ENCODE measurements at places on chromosomes 1 and 21. TPM values are rescaled to one million over a fixed set of nuclear protein-coding genes. Genes with fewer than 3 reads are reported as not detected.

DNA sequence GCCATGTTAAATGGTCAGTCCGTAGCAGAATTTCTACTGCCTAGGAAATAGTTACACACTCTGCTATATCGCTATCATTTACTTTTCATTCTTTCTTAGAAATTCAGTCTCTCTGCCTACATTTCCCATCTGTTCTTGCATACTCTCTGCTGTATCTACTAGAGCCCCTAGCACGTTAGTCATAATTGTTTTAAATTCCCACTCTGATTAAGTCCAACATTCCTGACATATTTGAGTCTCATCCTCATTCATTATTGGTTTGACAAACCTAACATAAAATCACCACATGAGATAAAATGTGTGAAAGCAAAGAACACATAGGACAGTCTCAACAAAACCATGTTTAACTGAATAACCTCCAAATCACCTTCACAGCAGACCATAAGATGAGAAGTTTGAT lies 513.6 kb downstream of the PLPP3 start:
- DNase-seq, result no peak

GRCh38 chr1:214899908-214900460 lies 182.6 kb upstream of the KCNK2 start:
- no peak for DNase-seq

DNA sequence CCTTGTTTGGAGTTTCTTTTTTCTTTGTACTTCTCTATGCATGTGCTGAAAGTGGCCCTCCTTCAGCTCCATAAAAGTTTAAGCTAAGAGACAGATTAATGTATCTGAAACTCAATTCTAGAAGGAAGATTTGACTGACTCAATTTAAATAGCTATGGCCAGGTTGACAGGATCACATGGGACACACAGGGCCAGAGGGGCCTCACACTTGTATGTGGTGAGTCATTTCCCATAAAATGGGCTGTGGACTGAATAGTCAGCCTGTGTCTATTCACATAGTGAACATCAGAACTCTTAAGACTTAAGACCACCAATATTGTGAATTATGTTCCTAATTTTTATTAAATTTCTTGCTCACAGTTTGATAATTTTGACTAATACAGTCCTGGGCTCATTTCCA lies 45.7 kb upstream of the DEPDC1 start:
- DNase-seq, result no peak

GRCh38 chr21:40158366-40158765 lies 291.1 kb downstream of the PCP4 start:
- no peak for DNase-seq

- DNase-seq, result no peak
These were observed 27.2 kb downstream of the IRF2BP2 start for GRCh38 chr1:234582681-234583301.

GRCh38 chr1:193190096-193190744 lies 3.8 kb upstream of the B3GALT2 start:
- no peak for DNase-seq

- DNase-seq, result no peak
These were observed 5.6 kb upstream of the GPR25 start for GRCh38 chr1:200867018-200867811.

DNA sequence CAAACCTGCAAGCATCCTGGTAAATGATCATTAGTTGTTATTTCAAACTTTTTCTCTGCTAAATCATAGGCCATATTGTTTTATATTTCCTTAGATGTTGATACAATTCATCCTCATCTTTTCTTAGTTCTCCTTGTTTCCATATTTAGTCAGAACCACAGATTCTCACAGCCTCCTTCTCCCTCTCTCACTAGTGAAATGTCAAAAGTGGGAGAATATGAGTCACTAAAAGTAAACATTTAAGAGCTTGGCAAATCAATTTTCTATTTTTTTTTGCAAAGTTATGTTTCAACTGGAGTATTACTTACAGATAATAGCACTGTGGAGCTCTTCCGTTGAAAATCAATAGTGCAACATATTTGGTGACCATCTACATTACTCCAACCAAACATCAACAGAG lies 308.8 kb downstream of the COL11A1 start:
- no peak for DNase-seq

- peak; percentile 78 for DNase-seq
These were observed at the start of gene SOX13 for GRCh38 chr1:204072931-204073836. SOX13 (plus strand) TSS chr1:204073115; CDS start chr1:204112916, 39,801 bp downstream.

DNA sequence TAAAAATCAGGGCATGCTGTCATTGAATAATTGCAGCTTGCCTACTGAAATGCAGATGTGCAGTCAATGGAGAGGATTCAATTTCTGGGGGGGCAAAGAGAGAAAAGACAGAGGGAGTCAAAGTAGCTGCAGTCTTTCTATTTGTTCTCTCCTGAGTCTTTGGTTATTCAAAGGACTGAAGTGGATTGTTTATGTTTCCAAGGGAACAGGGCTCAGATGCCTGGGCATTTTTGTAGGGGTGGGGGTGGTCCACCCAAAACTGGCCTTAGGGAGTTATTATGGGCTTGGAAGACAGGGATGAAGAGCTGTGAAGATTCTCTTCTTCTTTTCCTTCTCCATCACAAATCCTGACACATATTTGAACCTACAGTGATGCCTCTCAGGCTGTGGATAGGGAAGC lies 408.8 kb upstream of the DAB1 start:
- DNase-seq, result no peak

- DNase-seq, result no peak
These were observed 27.2 kb upstream of the SLC22A15 start for GRCh38 chr1:115949156-115949555.

DNA sequence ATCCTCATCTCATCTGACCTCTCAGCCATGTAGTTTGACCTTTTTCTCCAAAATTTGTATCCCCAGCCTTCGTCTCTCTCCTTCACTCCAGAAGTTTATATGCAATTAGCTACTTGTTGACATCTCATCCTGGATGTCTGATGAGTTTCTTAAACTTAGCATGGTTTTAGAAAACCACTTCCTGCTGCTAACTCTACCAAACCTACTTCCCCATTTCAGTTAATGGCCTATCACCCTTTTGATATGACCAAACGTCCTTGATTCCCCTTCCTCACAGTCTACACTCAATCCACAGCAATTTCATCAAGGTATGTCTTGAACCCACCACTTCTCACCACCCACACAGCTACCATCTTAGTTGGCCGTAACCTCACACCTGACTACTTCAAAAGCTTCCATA lies 121.9 kb downstream of the LRRC40 start:
- no peak for DNase-seq

- no peak for DNase-seq
These were observed 14.5 kb downstream of the GNG12 start for GRCh38 chr1:67818725-67819301.

- peak; percentile 3 for DNase-seq
These were observed 8.4 kb upstream of the COL18A1 start for GRCh38 chr21:45396620-45396995.

DNA sequence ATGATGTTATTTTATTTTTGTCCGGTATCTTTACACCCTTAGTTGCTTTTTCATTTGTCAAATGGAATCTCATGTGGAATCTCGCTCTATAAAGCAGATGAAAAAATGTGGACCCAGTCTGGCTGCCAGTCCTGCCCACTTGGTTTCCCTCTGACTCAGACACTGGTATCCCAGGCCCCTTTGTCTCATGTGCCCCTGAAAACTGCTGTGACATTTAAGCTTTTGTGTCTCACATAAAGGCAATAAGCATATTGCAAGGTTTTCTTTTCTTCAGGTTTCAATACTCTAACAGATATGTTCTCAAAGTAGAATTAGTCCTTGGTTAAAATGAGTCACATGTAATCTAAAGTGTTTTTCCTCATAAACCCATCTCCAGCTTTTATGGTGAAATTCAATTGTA lies 183.3 kb downstream of the ST6GALNAC3 start:
- no peak for DNase-seq

GRCh38 chr1:204190212-204191211 lies 5.8 kb downstream of the KISS1 start:
- DNase-seq, result peak; percentile 67

DNA sequence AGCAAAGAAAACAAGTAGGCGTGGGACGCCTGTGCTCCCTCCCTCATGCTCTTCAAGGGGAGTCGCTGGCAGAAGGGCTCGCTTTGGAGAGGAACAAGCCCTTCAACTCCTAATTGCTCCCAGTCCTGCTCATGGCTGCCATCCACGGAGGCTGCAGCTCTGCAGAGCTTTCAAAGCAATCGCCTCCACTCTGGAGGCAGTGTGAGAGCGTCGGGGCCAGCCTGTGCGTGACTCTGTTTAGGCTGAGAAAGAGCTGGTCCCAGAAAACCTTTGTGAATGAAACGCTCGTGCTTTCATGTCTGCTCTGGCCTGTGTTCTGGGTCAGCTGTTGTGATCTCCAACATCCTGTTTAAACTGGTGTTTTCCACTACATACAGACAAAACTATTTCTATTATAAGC lies 23.9 kb upstream of the RUNX1 start:
- DNase-seq, result no peak

DNA sequence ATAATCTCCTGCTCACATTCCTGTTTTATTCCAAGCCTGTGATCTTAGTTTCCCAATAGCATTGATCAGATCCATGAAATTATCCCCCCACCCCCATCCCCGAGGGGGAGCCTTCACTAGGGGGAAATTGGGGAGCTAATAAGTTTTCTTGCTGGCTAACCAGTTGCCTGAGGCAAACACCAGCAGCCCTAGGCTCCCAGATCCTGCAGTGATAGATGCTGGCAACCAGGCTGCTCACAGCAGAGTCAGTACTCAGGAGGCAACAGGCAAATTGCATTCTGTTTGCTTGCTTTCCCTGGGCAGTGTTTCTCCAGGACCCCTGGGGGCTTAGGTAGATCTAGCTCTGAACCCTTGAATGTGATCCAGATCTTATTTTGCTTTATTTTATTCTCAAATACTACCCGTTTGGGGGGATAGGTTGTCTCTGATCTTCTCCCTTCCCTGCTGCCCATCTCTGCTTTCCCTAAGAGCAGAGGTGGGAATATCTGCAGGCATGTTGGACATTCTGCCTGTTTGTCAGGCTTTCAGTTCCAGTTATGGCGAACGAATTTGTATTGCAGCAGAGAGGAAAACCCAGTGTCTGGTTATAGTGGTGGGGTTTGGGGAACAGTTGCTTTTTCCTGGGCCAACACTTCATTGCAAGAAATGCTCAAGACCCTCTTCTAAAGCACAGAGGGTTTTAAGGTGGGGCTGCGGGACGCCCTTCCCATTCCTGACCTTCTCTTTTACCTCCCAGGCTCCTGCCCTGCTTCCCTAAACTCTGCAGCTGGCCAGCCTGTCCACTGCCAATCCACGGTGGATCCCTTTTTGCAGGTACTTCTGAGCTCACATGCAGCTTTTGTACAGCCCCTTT lies 289.8 kb upstream of the PLXNA2 start:
- DNase-seq, result peak; percentile 25

DNA sequence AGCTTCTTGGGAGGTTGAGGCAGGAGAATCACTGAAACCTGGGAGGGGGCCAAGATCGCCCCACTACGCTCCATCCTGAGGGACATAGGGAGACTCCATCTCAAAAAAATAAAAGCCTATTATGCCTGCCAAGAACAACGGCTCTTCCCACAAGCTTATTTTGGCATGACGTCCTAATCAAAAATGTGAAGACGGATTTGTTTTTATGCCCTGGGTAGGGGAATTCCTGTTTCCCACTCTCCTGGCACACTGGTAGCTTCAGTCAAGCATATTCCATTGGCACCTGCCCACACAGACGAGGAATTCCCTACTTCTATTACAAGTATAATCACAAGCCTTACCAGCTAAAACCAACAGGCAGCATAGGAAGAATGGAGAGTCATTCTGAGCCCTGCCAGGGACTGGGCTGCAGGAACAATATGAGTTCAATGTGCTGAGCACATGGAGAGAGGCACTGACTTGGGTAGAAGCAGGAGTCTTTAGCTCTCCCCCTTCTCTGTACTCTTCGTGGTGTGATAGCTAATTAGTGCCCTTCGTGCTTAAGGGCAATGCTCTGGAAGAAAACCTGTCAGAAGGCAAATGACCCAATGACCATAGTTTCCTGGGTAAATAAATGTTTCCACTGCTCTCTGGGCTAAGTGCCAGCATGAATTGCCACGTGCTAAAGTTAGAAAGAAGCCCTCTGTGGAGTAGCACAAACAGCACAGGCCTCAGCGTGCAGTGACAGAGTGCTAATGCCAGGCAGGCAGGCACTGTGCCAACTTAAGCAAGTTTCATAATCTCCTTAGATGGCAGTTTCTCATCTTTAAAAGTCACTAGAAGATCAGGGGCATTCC lies 16.8 kb downstream of the TNFSF4 start:
- DNase-seq, result no peak

DNA sequence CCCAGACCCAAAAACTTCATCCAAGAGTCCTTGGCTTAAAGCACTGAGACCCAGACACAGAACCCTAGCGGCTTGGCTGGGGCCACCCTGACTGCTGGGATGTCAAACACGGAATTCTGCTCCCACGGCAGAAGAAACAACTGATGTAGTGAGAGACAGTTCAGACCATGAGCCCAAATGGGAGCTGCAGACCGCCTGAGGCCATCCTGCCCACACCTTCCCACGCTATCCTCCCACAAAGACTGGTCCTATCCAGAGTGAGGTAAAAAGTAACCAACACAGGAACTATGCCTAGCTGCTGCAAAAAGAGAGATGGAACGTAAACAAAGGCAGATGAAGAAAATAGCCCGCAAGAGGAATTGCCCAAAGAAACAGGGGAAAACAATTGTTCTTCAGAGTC lies 203.3 kb downstream of the PTPRU start:
- no peak for DNase-seq

The RXFP4 gene
- not detected for total RNA-seq

The FCN3 gene
- total RNA-seq, result not detected

The KCNJ15 gene
- total RNA-seq, result not detected

The CHML gene
- 23.3 TPM for total RNA-seq

The VSIG8 gene
- not detected for total RNA-seq

The ITLN1 gene
- not detected for total RNA-seq

The KRTAP13-2 gene
- total RNA-seq, result not detected

The TRIM58 gene
- 5.2 TPM for total RNA-seq

The SLC22A15 gene
- total RNA-seq, result 49.4 TPM

The RGS4 gene
- 31.6 TPM for total RNA-seq

The TSPAN2 gene
- total RNA-seq, result 11.2 TPM

The GON4L gene
- 82.8 TPM for total RNA-seq
